Amygdala (tissue), 56 donors: ENCODE measurements at places on chromosomes 4 and X.

GRCh38 chrX:139093201-139093600 is 381.7 kb upstream of the FGF13 start:
- DNase-seq: no peak

DNA sequence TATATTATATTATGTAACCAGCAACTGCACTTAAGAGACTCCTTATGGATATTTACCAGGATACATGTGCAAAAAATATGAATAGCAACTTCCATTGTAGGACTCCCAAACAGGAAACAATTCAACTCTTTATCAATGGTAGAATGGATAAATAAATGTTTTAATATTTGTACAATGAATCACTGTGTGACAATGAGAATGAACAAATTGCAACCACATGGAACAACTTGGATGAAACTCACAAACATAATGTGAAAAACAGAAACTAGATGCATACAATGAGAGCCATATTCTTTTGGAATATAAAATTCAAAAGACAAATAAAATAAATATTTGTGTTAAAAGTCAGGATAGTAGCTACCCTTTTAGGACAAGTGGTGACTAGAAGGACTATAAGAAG is 1015.7 kb downstream of the TECRL start:
- DNase-seq: no peak

DNA sequence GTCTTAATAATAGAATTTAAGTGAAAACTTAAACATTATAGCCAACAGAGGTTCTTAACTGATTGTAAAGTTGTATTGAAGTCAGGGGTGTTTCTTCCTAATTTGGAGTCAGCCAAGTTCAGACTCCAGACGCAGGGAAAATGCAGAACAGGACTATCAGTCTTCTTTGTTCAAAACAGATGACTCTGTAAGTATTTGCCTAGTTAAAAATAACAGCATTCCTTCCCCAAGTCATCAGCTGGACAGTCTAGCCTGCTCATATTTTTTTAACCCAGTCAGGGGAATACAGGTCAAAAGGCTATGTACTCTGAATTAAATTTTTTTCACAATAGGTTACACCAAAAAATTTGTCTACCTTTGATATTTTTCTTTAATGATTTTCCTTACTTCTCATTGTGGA is 73.8 kb upstream of the DCLK2 start:
- DNase-seq: no peak

- DNase-seq: no peak
Observed at GRCh38 chrX:66016905-66017658, 22.8 kb downstream of the VSIG4 start.

- DNase-seq: peak; percentile 41
Observed at GRCh38 chrX:9342561-9343051, 122.3 kb upstream of the TBL1X start.

- no peak for DNase-seq
Observed at GRCh38 chrX:121831601-121832000, 784.2 kb downstream of the GLUD2 start.

- peak; percentile 0 for DNase-seq
Observed at GRCh38 chrX:131677655-131678628, 134.1 kb downstream of the OR13H1 start.

DNA sequence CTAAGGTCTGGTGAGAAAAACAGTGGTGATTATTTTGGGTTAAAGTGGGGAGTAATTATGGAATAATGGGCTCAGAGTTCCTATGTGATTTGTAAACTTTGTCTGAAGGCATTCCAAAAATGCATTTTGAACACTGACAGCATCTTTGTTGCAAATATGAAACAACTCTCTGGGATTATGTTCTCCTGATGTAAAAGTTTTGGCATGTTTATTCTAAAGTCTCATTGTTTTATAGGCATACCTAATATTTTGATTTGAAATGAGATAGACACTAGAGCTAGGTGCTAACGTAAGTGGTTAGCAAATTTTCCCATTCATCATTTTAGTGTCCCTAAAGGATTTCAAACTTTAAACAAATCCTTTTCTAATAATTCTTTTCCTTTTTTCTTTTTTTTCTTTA is 140.9 kb upstream of the ANXA3 start:
- DNase-seq: no peak

DNA sequence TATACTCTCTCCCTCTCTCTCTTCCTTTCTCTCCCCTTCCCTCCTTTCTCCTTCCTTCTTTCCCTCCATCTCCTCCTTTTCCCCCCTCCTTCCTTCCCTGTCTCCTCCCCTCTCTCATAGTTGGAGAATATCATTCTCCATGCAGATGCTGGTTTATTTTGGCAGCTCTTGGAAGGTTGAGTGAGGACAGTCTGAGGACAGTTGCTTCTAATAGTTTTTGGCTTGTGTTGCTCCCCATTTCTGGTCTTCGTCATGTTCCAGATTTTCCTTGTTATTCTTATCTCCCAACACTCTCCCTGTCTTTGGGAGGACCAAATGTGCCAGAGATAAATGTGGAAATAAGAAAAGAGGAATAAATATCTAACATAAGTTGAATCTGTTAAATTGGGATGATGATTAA is 263.0 kb downstream of the FRMPD4 start:
- no peak for DNase-seq

- no peak for DNase-seq
Observed at GRCh38 chrX:68930542-68931317, 101.9 kb downstream of the EFNB1 start.

DNA sequence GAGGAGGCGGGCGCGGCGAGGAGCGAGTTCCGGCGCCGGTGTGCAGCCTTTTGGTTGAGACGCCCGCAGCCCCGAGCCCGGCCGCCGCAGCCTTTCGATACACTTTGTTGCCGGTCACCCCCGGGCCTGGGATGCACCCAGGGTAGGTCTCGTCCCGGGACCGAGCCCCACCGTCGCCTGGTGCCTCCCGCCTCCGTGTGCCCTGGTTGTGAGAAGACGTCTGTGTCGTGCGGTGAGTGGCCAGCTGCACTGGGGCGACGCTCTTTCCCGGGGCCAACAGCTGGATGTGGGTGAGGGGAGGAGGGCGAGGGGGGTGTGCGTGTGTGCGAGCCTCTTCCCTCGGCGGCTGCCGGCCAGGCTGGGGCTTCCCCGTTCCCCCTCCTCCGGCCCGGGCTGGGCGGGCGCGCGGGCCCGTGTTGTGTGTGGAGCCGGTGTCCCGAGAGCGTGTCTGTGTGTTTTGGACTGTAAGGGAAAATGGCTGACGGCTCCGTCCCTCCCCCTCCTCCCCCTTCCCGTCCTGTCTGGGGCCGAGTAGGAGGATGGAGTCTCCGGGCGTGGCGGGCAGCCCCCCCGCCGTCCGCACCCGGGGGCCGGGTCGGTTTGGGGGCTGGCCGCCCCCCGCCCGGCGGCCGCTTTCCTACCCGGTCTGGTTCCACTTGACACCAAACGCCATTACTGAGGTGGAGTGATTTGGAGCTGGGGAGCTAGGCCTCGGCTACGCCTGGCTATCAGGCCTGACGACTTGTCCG is 807 bp downstream of the USP9X start:
- peak; percentile 22 for DNase-seq

DNA sequence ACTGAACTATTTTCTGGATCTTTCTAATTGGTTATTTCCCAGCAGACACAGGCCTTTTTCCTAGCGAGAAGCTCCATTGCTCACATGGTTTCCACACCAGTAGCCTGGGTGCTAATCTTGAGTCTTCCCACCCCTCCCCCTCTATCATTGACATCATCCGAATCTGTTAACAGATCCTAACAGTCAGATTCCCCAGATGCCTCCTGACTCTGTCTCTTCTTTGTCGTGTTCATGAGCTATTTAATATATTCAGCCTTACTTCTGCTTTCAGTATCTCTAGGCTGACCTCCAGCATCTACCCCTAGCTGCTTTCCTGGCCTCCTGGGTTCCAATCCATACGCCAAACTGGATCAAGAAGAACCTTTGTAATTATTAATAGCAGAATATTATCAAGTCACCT is 85.0 kb downstream of the CLNK start:
- DNase-seq: no peak

DNA sequence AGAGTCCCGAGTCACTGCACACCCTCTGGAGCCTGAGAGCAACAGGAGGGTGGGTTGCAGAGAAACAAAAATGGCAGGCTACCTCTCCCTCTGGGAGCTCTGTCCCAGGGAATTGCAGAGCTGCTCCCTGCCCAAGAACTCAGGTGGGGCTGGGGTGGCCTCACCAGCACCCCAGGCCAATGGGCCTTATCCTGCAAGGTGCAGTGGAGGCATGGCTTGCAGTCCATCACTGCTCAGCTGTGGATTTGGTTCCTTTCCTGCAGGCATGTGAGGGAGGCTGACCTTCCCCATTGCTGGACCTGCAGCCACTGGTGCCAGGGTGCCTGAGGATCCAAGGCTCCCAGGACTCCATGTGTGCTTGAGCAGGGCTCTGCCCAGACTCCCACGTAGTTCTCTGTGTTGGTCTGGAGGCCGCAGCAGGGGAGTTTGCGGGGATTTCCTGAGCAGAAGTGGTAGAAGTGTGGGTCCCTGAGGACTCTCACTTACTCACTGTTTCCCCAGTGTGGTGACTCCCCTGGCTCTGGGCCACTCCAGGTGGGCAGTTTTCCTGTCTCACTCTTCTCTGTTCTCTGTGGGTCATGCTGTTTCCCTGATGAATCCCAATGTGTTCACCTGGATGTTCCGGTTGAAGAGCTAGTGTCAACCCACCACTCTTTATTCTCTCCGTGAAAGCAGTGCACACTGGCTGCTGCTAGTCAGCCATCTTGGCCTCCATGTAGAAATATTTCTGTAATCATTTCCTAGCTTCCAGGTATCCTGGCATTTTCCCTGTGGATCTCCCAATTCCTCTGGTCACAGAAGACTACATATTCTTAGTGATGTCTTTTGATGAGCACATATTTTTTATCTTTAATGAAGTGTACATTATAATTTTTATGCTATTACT is 82.3 kb downstream of the ARHGAP24 start:
- no peak for DNase-seq

DNA sequence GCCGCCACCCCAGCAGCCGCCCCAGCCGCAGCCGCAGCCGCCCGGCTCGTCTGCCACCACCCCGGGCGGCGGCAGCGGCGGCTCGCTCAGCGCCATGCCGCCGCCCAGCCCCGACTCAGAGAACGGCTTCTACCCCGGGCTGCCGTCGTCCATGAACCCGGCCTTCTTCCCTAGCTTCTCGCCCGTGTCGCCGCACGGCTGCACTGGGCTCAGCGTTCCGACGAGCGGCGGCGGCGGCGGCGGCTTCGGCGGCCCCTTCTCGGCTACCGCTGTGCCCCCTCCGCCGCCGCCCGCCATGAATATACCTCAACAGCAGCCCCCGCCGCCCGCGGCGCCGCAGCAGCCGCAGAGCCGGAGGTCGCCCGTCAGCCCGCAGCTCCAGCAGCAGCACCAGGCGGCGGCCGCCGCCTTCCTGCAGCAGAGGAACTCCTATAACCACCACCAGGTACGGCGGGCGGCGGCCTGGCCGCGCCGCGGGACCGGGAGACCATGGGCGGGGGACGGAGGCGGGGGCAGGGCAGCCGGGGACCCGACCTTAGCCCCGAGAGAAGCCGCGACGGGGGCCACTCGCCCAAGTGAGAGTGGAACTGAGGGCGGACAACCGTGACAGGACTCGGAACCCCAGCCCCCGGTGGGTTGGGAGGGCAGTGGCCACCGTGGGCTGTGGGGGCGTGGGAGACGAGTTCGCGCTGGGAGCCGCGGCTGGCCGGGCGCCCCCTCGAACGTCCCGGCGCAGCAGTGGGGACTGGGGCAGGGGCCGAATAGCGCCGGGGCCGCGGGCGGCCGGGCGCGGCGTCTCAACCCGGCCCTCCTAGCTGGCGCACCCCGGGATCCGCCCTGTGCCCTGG is 1.8 kb downstream of the CPEB2 start:
- DNase-seq: peak; percentile 48

DNA sequence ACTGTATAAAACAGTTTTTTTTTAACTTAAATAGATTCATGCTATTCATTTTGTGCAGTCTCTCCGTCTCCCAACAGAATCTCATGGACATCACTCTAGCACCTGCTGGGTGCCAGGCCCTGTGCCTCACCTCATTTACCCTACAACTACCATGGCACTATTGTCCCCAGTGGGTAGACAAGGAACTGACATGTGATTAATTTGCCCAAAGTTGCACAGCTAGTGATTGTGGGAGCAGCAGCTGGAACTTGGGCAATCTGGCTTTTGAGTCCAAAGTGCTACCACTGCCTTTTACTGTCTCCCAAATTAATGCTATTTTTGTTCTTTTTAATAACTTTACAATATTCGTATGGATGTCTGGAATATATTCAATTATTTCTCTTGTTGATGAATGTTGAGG is 11.2 kb upstream of the PGRMC2 start:
- no peak for DNase-seq

DNA sequence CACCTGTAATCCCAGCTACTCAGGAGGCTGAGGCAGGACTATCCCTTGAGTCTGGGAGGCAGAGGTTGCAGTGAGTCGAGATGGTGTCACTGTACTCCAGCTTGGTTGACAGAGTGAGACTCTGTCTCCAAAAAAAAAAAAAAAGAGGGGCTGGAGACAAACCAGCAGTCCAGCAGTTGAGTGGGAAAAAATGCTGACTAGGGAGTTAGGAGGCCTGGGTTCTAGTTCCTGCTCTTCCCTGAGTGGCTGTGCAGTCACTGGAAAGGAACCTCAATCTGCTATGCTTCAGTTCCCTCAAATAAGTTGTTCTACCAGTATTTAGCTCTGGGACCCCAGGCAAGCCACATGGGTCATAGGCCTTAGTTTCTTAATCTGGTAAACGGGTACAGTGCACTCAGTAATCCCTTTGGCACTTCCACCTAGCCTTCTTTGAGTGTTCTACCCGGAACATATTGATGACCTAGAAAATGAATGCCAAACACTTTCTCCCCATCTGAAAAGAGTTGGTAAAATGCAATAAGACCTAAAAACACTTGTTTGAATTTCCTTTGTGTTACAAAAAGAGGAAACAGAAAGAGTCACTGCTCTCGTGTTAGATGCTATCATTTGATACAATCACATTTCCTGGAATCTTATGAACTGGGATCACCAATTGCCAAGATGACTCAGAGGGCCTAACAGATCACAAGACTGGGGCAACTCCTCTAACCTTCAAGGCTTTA is 99.3 kb upstream of the EGFL6 start:
- no peak for DNase-seq

- no peak for DNase-seq
Observed at GRCh38 chr4:172898715-172899114, 269.9 kb upstream of the GALNT7 start.

- no peak for DNase-seq
Observed at GRCh38 chr4:118682928-118683327, 2.3 kb upstream of the METTL14 start.

- DNase-seq: no peak
Observed at GRCh38 chr4:4783847-4784246, 75.6 kb upstream of the MSX1 start.

GRCh38 chr4:164009435-164009834 is 514.9 kb downstream of the TMA16 start:
- no peak for DNase-seq

- no peak for DNase-seq
Observed at GRCh38 chr4:155444721-155445120, 68.0 kb upstream of the MAP9 start.

- DNase-seq: no peak
Observed at GRCh38 chrX:132094164-132094563, 33.7 kb downstream of the FRMD7 start.

GRCh38 chrX:136839196-136839595 is 41.3 kb downstream of the RBMX start:
- no peak for DNase-seq

- DNase-seq: no peak
Observed at GRCh38 chr4:98908182-98908581, 20.8 kb downstream of the EIF4E start.
